NCI-H524 (cell line): ENCODE measurements at places on chromosomes 4 and X.

- DNase-seq = no peak
Measured at GRCh38 chr4:80237992-80238391, 28.5 kb upstream of the FGF5 start.

GRCh38 chrX:56792270-56793111 lies 63.4 kb downstream of the NBDY start:
- no peak for DNase-seq

DNA sequence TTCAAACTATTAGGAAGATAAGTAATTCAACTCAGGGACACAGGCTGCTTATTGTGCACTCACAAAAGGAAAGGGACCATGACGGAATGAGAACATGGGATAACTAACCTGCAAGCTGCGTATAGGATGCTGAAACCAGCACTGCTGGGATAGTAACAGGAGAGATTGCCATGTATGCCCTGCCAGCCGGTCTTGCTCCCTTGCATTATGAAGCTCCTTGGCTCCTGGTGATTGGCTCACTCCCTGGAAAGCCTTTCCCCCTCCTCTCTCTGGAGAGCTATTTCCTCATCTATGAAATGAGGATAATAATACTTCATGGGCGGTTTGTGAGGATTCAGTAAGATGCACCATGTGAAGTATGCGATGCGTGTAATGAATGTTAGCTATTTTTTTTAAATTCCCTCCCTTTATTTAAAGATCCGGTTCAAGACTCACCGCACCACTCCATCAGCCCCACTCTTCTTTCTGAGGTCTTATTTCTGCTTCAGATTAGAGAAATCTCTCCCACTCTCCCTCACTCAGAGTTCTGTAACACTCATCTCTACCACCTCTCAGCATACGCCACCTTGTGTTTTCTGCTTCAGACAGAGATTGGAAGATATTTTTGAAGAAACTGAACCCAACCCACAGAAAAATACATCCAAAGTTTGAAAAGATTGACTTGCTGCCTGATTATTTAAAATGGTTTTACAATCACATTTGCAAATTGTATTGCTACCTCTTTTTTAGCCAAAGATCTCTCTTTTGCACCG lies 18.4 kb downstream of the MSMO1 start:
- DNase-seq = no peak

DNA sequence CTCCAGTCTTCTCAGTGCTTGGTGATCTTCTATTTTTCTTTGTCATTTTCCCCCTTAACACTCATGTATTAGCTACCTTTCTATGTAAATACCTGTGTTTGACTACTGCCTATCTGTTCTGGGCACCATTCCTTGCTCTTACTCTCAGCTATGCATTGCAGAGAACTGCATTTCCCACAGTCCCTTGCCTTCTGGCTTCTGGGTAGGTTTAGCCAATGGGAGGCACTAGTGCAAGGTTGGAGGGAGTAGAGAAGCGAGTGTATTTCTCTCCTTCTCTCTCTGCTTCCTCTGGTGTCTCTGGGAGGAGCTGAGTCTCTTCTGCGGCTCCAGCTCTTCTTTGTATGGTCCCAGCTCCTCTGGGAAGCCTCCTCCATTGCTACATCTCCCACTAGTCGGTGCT lies 50.5 kb downstream of the CWH43 start:
- no peak for DNase-seq

- no peak for DNase-seq
Measured at GRCh38 chr4:38678078-38678477, 14.1 kb downstream of the KLF3 start.

- no peak for DNase-seq
Measured at GRCh38 chr4:113738251-113738650, 23.3 kb downstream of the CAMK2D start.

GRCh38 chr4:75995727-75996126 lies 5.0 kb upstream of the SDAD1 start:
- no peak for DNase-seq

DNA sequence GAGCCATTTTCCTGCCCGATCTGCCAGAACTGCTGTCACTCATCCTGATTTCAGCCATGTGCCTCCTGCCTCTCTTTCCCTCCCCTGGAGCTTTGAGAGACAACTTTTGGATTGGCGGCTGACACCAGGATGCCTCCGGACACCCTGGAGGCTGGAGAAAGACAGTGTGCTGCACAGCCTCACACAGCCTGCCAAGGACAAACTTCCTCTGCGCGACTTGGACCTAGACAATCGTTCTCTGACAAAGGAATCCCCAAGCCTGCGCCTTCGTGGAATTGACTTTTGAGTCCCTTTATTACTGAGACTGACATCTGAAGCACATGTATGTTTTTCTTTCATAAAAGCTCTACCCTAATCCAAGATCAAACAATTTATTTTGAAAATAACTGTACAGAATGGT lies 10.8 kb upstream of the LDB2 start:
- no peak for DNase-seq

GRCh38 chrX:109847257-109848187 lies 114.5 kb upstream of the ACSL4 start:
- DNase-seq = no peak

DNA sequence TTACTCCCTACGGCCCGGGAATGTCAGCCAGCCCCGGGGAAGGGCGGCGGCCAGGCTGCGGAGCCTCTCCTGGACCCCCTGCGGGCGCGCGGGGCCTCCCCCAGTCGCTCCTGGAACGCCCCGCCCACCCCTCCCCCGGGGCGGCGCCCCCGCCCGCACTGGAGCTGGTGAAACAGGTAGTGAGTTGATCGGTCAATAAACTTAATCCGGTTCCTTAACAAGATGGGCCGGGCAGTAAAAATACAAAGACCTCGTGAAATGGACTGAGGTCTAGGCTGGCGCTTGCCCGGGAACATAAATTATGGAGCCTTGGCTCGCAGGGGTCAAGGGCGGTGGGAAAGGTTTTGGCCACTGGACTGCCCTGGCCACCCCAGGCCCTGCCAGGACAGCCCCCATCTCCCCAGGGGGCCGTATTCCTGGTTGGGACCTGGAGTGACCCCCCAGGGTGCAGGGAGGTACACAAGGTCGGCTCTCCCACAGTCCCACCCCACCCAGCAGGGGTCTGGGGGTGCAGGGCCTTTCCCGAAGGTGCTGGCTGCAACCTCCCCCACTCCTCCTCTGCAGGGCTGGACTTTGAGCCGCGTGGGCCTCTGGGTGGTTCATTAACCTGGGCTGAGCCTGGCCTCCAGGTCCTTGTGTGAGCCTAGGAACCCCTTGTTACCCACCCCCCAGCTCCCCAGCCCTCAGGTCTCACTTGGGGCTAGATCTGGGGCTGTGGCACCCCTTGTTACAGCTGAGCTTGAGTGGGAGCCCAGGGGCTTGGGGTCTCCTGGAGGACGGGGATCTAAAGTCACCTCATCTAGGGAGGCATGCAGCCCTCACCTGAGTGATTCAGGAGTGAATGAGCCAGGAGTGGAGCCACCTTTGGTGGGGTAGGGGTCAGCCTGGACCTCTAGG lies 2.5 kb downstream of the FGFR3 start:
- no peak for DNase-seq

DNA sequence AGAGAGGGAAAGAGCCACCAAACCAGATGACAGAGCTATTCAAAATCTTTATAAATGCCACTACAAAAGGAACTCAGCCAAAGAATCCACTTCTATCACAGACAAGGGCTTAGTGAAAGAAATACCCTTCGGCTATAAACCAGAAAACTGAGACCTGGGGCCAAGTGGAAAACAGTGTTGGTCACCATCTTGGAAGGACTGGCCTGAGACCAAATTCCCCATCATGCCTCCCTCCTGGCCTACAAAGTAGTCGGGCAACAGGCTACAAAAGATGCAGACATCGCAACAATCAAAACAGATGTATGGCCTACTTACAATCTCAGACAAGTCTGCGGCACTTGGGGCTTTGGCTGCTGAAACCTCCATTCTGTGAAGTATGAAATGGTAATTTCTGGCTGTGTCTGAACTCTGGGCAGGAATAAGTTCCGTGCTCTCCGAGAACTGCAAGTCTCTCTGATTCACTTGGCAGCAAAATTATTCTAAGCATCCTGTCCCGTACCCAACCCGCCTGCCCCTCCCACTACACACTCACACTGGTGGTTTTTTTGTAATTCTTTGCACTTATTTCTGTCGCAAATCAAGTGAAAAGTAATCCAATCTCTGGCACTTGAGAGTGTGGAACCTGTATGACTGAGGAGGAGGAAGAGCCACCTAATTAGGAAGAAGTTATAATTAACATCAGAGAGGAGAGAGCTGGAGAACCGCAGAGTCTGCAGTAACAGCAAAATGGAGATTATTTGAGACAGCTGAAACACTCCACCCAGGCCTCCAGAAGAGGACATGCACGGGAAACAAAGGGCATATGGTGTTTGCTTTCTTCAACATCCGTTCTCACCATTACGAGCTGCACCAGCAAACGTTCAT lies 87.8 kb downstream of the SH3KBP1 start:
- no peak for DNase-seq

DNA sequence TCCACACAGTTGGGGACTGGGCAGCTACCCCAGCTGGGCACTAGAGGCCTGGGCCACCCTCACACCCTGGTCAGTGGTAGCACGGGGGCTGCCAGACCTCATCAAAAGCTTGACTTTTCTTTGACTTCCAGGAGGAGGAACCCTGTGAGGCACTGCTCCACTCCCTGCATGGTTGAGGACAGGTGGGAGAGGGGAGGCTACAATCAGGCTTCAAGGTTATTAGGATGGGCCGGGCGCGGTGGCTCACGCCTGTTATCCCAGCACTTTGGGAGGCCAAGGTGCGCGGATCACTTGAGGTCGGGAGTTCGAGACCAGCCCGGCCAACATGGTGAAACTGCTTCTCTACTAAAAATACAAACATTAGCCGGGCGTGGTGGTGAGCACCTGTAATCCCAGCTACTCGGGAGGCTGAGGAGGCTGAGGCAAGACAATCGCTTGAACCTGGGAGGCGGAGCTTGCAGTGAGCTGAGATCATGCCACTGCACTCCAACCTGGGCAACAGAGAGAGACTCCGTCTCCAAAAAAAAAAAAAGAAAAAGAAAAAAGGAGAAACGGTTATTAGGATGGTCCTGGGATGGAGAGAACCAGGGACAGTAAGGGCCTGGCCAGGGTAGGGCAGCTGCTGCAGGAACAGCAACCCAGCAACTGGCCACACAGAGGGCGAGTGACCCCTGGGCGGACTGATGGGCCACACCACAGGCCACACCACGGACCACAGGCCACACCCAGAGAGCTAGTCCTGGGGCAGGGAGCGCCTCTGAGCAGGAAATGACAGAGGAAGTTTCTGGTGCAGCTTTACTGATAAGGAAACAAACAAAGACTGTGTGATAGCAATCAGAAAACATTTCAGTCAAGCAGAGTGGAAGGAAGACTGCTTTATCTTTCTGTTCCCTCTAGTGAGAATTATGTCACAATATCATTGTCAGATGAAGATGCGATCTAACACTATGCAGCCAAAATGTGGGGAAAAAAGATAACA lies 20.5 kb upstream of the OPN1LW start:
- DNase-seq = no peak

DNA sequence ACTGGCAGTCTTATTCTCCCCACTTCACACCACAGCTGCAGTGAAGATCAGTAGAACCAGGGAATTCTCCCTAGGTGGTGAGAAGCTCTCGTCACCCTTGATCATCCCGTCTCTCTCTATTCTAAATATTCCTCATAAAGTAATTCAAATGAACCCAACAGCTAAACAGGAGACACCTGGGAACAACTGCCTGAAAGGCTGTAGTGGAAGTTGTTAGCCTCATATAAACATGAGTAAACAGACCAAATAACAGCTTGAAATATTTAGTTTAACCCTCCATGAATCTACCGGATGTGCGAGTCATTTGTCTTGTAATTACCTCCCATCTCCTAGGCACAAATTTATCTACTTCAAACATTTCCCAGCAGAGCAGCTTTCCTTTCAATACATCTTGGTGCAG lies 30.4 kb upstream of the APELA start:
- DNase-seq = no peak

- DNase-seq = no peak
Measured at GRCh38 chr4:81424336-81424735, 47.4 kb downstream of the RASGEF1B start.

- peak; percentile 48 for DNase-seq
Measured at GRCh38 chrX:13389501-13389900, 69.6 kb upstream of the ATXN3L start.

DNA sequence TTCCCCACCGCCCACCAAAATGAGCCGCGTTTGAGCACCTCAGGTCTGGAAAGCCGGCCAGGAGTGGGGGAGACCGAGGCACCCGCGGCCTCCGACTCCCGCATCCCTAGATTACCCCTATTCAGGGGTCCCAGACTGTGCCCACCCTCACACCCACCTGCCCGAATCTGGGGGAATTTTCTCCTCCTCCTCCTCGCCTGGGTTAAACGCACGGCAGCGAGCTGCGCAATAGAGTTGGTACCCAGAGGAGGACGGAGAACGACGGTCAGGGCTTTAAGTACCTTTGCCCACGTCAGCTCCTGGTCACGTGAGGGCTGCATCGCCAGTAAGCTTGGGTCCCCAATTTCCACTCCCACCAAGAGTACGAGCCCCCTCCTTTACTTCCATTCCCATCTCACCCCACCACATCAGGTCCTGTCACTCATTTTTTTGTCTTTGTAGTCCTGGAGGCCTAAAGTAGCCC lies at the start of gene ARMCX2:
ARMCX2 (minus strand) TSS at position 250 of the 463 bp plus-strand sequence. CDS start 2,262 bp downstream, outside the sequence.
- DNase-seq = peak; percentile 88

- no peak for DNase-seq
Measured at GRCh38 chr4:140497405-140497746, 717 bp downstream of the MGAT4D start.

DNA sequence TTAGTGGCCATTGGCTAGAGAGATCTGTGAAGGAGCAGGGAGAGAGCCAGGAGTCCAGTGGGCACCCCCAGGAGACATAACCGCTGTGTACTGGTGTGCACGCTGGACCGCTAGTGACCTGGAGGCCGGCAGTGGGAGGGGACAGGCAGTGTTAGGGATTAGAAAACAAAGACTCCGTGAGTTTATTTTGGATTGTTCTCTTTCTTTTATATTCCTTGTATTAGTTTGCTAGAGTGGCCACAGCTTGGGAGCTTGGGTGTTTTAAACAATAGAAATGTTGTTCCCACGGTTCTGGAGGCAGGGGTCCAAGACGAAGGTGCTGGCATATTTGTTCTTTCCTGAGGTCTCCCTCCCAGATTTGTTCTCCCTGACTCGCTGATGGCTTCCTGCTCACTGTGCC lies 266.4 kb downstream of the RAPGEF2 start:
- DNase-seq = no peak

GRCh38 chrX:54994099-54994498 lies at the start of gene PFKFB1:
PFKFB1 (minus strand) TSS chrX:54994188; CDS start chrX:54994007, 181 bp downstream.
- no peak for DNase-seq

- no peak for DNase-seq
Measured at GRCh38 chr4:74933562-74934015, 673 bp downstream of the PARM1 start.

DNA sequence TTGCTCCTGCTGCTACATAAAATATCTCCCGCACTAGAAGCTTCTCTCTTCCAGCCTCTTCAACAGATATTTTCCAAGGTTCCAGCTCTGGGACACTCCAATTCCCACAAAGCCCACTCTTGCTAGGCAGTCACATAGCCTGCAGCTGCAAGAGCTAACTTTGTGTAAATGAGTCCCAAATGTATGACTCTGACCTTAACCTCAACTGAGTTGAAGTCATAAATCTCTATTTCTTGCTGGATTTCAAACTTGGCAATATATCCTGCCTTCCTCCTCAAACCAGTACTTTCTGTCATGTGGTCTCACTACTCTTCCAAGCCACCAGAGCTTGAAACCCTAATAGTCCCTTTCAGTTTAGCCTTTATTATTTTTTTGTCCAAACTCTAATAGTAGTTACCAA lies 315.4 kb upstream of the GRIA3 start:
- DNase-seq = no peak

- no peak for DNase-seq
Measured at GRCh38 chr4:4418676-4419390, 31.9 kb downstream of the NSG1 start.
